ENCODE measurements at places on chromosomes 6 and 20.

- no peak overlapping the region for H3K27ac ChIP-seq
- H3K27me3 ChIP-seq = no peaks in the 10 kb centered on the region
- no peak overlapping the region for H3K4me3 ChIP-seq
- no peaks in the 10 kb centered on the region for H3K36me3 ChIP-seq
- H3K4me1 ChIP-seq = no peaks in the 10 kb centered on the region
Measured at GRCh38 chr6:109820706-109821350, 129.7 kb downstream of the FIG4 start.

- no peaks in the 10 kb centered on the region for H3K36me3 ChIP-seq
- DNase-seq = no peak
Measured at GRCh38 chr20:51884561-51884960, 82.2 kb upstream of the SALL4 start.

GRCh38 chr20:55269913-55270312 lies 735.4 kb downstream of the CBLN4 start:
- H3K4me1 ChIP-seq = no peaks in the 10 kb centered on the region
- H3K4me3 ChIP-seq = no peak overlapping the region
- DNase-seq = no peak
- H3K27ac ChIP-seq = no peak overlapping the region

DNA sequence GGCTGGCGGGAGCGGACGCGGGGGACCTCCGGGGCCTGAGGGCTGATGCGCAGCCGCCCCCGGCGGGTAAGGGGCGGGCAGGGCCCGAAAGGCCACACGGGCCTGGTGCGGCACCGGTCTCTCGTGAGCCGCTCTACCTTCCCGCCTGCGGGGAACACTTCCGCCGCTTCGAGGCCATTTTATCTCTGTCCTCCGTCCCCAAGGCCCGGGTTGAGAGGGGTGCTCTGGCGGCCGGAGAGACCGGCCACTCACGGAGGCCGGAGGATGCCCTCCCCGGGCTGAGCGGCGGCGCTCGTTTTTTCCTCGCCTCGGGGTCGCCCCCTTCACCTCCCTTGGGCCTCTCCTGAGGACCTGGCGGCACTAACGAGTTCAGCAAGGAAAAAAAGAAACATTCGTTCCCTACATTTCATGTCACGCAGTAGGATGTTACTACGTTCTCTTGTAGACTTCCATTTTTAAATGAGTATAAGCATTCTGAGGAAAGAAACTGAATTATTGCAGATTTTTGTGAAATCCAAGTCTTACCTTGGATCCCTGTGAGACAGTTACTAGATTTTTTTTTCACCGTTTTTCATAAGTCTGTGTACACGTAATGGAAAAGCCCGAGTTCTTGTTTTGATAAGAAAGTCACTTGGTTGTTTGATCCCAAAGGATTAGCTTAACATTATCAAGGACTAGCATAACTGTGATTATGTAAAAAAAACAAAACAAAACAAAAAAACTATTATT lies 575 bp downstream of the WTAP start:
- H3K4me3 ChIP-seq = peak overlapping the region; percentile 86
- peak overlapping the region; percentile 100 for H3K27ac ChIP-seq
- H3K36me3 ChIP-seq = peaks cover 2% of the 10 kb centered on the region
- H3K4me1 ChIP-seq = no peaks in the 10 kb centered on the region

DNA sequence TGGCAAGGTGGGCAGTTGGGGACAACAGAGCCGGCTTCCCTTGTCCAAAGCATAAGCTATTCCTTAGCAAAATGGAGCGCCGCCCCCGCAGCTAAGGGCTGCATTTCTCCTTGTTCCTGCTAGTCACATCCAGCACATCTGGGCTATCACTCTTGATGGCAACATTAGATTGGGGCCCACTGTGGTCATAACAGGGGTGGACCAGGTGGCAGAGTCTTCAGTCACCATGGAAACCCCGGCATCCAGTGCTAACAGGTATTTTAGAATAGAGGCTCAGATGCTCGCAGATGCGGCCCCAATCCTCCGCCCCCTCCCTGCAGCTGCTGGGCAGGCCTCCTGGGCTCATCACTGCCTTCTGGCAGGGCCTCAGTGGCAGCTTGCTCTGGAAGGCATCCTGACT lies 168.2 kb upstream of the PROKR2 start:
- H3K4me1 ChIP-seq = no peaks in the 10 kb centered on the region
- no peak overlapping the region for H3K4me3 ChIP-seq
- H3K36me3 ChIP-seq = no peaks in the 10 kb centered on the region
- no peaks in the 10 kb centered on the region for H3K27me3 ChIP-seq

DNA sequence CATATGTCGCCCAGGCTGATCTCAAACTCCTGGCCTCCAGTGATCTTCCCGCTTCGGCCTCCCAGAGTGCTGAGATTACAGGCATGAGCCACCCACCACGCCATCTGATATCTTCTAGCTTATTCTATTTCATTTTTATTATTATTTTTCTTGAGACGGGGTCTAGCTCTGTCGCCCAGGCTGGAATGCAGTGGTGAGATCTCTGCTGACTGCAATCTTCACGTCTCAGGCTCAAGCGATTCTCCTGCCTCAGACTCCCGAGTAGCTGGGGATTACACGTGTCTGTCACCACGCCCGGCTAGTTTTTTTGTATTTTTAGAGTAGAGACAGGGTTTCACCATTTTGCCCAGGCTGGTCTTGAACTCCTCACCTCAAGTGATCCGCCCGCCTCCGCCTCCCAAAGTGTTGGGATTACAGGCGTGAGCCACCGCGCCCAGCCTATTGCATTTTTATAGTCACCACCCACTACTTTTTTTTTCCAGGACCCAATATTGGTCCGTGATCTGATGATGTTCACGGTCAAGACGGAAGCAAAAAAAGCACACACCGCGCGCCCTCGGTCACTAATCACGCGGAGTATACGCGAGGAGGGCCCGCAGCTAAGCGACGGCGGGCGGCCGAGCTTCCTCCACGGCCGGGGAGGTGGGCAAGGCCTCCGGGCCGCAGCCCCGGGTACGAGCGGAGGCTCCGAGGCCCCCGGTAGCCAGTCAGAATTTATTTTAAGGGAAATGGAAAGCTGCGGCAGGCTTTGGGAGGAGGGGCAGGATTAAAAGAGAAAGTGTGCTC lies 1.1 kb upstream of the LSM14B start:
- H3K27ac ChIP-seq = peak overlapping the region; percentile 84
- H3K4me1 ChIP-seq = peaks cover 12% of the 10 kb centered on the region
- H3K4me3 ChIP-seq = peak overlapping the region; percentile 76
- no peaks in the 10 kb centered on the region for H3K27me3 ChIP-seq
- DNase-seq = peak; percentile 57
- H3K36me3 ChIP-seq = peaks cover 16% of the 10 kb centered on the region

GRCh38 chr20:13199279-13199678 lies 21.8 kb upstream of the ISM1 start:
- H3K36me3 ChIP-seq = no peaks in the 10 kb centered on the region
- H3K4me1 ChIP-seq = no peaks in the 10 kb centered on the region
- DNase-seq = no peak
- H3K4me3 ChIP-seq = no peak overlapping the region
- no peaks in the 10 kb centered on the region for H3K27me3 ChIP-seq

GRCh38 chr6:83985715-83986114 lies 47.9 kb upstream of the MRAP2 start:
- no peaks in the 10 kb centered on the region for H3K4me1 ChIP-seq
- DNase-seq = no peak
- H3K27me3 ChIP-seq = no peaks in the 10 kb centered on the region
- H3K27ac ChIP-seq = no peak overlapping the region
- no peak overlapping the region for H3K4me3 ChIP-seq
- H3K36me3 ChIP-seq = no peaks in the 10 kb centered on the region

- peaks cover 9% of the 10 kb centered on the region for H3K4me1 ChIP-seq
- no peaks in the 10 kb centered on the region for H3K27me3 ChIP-seq
Measured at GRCh38 chr6:158789115-158789917, 29.9 kb downstream of the EZR start.

- no peak for DNase-seq
- no peaks in the 10 kb centered on the region for H3K27me3 ChIP-seq
- no peaks in the 10 kb centered on the region for H3K36me3 ChIP-seq
- H3K4me3 ChIP-seq = no peak overlapping the region
- no peaks in the 10 kb centered on the region for H3K4me1 ChIP-seq
Measured at GRCh38 chr20:16606468-16607070, 33.3 kb upstream of the KIF16B start.

DNA sequence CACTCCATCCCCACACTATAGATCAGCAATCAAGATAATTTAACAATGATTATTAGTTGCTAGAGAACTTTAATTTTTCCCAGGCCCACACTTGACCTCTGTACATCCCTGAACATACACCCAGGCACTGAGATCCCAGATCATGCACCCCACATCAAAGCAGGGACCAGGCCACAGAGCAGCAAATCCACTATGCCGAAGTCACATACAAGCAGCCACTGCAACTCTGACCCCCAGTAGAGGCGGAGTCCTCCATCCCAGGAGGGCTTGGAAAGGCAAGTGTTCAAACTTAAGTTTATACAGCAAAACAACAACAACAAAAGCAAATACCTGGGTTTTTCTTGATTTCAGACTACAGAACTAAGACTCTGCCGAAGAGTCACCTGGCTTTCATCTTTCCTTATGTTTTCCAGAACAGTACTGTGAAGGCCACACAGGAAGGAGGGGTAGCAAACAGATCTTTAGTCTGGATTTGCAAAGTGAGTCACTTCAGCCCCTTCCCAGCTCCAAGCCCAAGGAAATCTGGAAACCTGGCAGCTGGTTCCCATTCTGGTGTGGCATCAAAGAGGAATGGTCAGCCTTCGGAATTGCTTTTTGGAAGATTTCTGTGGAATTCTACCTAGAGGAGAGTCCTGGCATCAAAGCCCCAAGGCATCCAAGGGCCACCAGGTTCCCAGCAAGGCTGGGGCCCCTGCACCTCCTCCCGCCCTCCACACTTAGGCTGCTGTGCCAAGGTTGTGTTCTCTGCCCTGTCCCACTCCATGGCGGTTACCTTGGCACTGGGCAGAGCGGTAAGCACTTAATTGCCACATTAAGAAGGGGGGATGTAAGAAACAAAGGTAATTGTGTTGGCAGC lies 7.3 kb downstream of the JAG1 start:
- H3K36me3 ChIP-seq = peaks cover 24% of the 10 kb centered on the region
- DNase-seq = no peak
- H3K4me1 ChIP-seq = peaks cover 35% of the 10 kb centered on the region
- no peak overlapping the region for H3K4me3 ChIP-seq
- H3K27me3 ChIP-seq = no peaks in the 10 kb centered on the region
- H3K27ac ChIP-seq = peak overlapping the region; percentile 71

- peak; percentile 46 for DNase-seq
- no peaks in the 10 kb centered on the region for H3K27me3 ChIP-seq
- H3K36me3 ChIP-seq = peaks cover 1% of the 10 kb centered on the region
- H3K27ac ChIP-seq = no peak overlapping the region
- peak overlapping the region; percentile 68 for H3K4me3 ChIP-seq
- H3K4me1 ChIP-seq = peaks cover 2% of the 10 kb centered on the region
Measured at GRCh38 chr6:170553534-170554012, 466 bp upstream of the PSMB1 start.

GRCh38 chr6:106974336-106974998 lies at the start of gene CD24:
TSS of gene CD24 (minus strand) at chr6:106974729. CDS start at chr6:106974646, 83 bp downstream.
- H3K36me3 ChIP-seq = no peaks in the 10 kb centered on the region
- no peaks in the 10 kb centered on the region for H3K27me3 ChIP-seq
- peak within 1 kb of the TSS; percentile 98 for H3K27ac ChIP-seq
- H3K4me1 ChIP-seq = peaks cover 5% of the 10 kb centered on the region
- DNase-seq = no peak
- peak within 1 kb of the TSS; percentile 88 for H3K4me3 ChIP-seq

DNA sequence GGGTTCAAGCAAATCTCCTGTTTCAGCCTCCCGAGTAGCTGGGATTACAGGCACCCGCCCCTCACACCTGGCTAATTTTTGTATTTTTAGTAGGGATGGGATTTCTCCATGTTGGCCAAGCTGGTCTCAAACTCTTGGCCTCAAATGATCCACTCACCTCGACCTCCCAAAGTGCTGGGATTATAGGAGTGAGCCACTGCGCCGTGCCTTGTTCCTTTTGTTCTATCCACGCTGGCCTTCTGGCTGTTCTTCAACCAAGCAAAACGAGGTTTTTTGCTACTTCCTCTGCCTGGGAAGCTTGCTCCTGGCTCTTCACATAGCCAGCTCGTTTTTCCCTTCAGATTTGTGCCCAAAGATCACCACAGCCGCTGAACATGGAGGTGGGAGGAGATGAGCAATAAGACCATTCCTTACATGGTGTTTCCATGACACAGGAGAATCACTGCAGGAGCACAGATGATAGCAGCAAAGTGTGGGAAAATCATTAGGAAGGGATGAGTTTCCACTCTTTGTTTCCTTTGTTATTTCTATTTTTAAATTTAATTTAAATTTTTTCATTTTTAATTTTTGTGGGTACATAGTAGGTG lies 201.0 kb upstream of the ZNF217 start:
- H3K36me3 ChIP-seq = no peaks in the 10 kb centered on the region
- peak; percentile 31 for DNase-seq
- no peaks in the 10 kb centered on the region for H3K27me3 ChIP-seq
- H3K4me1 ChIP-seq = peaks cover 8% of the 10 kb centered on the region

- no peaks in the 10 kb centered on the region for H3K36me3 ChIP-seq
- no peaks in the 10 kb centered on the region for H3K27me3 ChIP-seq
- H3K4me3 ChIP-seq = no peak overlapping the region
- no peak overlapping the region for H3K27ac ChIP-seq
Measured at GRCh38 chr6:141097471-141097870, 1035.3 kb upstream of the GJE1 start.

- no peaks in the 10 kb centered on the region for H3K27me3 ChIP-seq
- no peak for DNase-seq
- no peaks in the 10 kb centered on the region for H3K4me1 ChIP-seq
- no peaks in the 10 kb centered on the region for H3K36me3 ChIP-seq
- H3K27ac ChIP-seq = no peak overlapping the region
Measured at GRCh38 chr20:5397393-5397792, 80.6 kb upstream of the PROKR2 start.

GRCh38 chr20:64234291-64234791 lies 21.2 kb upstream of the PCMTD2 start:
- no peaks in the 10 kb centered on the region for H3K27me3 ChIP-seq
- no peaks in the 10 kb centered on the region for H3K4me1 ChIP-seq
- H3K4me3 ChIP-seq = no peak overlapping the region
- DNase-seq = no peak
- no peak overlapping the region for H3K27ac ChIP-seq
- H3K36me3 ChIP-seq = no peaks in the 10 kb centered on the region

DNA sequence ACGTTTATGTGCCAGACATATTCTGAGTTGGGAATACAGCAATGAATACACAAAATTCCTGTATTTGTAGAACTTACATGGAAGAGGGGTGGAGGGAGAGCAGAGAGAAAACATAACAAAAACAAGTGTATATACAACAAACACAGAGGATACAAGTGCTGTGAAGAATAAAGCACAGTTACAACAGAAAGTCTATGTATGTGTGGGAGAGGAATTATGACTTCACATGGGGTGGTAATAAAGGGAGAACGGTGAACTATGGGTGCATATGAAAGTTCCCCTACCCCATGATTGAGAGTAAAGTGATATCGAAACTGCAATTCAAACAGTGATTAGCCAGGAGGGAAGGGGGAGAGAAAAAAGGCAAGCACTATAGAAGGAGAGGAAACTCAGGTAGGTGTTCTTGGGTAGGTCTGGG lies 24.6 kb downstream of the HBS1L start:
- H3K4me3 ChIP-seq = no peak overlapping the region
- H3K36me3 ChIP-seq = peaks cover 4% of the 10 kb centered on the region
- DNase-seq = no peak
- H3K27ac ChIP-seq = no peak overlapping the region
- no peaks in the 10 kb centered on the region for H3K27me3 ChIP-seq
- no peaks in the 10 kb centered on the region for H3K4me1 ChIP-seq

All from trophoblast cell (in vitro differentiated cells and primary cell).